Stimulated activated CD4-positive, alpha-beta T cell treated with anti-CD3 and anti-CD28 coated beads, TNF-alpha, amount 100 ng/mL, for 1 hour (primary cell): ENCODE measurements at places on chromosomes 3 and 15.

GRCh38 chr3:51471775-51472652 lies 27.8 kb downstream of the DCAF1 start:
- DNase-seq, result no peak

DNA sequence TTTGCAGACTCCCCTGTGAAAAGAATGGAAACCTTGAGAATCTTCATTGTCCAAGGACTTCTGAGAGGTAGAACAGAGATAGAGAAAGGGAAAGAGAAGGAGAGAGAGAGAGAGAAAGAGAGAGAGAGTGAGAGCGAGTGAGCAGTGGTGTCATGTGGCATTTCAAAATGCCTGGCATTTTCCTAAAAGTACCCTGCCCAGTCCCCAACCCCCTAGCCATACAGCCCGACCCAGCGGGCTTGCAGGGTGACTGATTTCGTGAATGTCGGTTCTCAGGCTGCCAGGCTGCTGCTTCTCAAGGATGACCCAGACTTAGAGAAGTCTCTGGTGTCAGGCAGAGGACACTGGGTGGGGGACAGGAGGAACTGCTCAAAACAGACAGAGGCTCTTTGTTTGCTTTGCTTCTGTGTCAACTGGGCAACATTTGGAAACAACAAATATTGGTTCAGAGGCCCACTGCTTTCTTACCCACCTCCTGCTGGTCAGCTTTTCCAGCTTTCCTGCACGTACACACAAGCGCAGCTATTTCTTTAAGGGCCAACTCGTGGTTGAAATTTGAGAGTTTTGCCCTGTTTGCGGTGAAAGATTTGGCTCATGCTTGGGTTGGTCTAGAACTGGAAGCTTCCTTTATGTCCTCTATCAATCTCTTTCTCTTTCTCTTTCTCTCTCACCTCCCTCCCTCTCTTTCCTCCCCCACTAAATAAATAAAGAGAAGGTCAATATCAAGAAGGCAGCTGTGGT lies 3.7 kb upstream of the TF start:
- no peak for DNase-seq

DNA sequence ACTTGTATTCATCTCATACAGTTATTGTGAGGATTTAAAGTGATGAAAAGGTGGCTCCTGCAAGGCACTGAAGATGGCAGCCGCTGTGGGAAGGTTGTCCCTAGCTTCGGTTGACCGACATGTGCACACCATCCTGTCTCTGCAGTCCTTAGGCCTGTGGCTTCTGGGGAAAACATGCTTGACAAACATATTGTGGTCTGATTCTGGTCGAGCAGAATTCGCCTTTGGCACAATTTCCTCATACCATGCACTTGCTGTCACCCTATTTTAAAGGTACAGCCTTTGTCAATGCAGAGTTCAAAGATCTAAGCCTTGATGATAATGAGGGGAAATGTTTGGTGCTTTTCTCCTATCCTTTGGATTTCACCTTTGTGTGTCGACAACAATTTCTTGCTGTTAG lies 50.9 kb downstream of the PRICKLE2 start:
- no peak for DNase-seq

DNA sequence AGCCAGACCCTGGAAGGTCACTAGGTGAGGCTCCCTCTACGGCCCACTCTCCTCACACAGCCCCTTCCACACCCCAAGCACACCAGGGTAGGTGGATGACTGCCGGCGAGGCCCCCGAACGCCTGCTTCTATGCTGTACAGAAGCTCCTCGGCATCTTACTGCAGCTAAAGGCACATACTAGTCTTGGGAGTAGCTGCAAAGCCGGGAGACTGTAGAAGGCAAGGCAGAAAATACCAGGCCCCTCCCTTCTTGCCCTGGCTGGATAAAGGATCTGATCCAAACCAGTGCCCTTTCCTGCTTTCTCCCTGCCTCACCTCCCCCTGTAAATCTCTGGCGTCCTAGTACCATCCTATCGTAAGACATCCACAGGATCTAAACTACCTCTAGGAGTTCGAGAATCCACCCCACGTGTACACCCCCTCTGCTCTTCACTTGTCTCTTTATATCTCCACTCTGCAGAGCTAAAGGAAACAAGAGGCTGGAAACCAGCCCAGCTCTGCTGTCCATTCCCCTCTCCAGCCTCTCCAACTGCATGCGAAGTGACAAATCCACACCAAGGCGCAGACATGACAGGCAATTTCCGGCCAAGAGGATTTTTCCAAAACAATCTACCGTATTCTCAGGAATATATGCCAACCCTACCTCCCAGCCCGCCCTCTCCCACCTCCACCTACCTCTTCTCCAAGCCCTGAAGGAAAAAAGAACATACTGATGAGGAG lies 11.8 kb downstream of the TNK2 start:
- no peak for DNase-seq

- DNase-seq, result no peak
Observed at GRCh38 chr3:76011121-76011520, 225.8 kb upstream of the ZNF717 start.

DNA sequence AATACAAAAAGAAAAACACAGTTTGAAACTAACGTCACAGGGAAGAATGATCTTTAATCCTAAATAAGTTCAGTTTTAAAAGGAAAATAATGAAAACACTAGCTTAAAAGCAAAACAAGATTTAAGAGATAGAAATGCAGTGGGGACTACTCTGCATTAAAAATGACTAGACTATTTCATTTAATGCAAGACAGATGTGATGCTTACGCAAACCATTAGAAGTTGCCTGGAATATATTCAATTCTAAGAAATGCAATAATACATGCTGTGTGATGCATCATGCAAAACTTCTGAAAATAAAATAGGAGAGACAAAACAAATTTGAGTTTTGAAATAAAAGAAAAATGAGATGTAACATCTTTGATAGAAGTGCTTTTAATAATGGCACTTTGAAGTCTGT lies 97.6 kb upstream of the STRIT1 start:
- DNase-seq, result no peak

GRCh38 chr3:15099364-15100098 lies 583 bp upstream of the RBSN start:
- DNase-seq, result no peak

DNA sequence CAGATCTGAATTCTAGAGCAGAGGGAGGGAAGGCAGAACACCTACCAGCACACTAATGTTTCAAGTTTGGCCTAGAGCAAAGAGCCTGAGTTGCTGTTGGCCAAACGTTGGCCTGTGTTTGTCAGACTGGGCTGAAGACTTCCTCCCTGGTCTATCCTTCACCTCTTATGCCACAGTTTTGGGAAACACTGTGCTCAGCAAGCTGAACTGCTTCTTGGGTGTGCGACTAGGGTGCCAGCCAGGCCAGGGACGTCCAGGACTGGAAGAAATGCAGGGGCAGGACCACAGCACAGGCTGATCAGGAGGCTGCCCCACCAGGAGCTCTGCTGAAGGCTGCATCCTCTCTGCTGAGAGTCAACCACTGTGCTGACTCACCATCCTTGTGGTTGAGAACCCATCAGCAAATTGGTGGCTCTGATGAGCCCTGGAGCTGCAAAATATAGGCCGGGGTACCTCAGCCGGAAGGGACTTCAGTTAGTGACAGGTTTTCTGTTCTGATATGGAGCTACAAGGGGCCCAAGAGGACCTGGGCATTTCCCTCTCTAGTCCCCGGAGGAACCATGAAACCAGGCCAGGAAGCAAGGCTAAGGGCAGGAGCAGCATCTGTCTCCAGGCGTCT lies 131.6 kb upstream of the RASGRP1 start:
- DNase-seq, result no peak

GRCh38 chr3:188839187-188839695 lies 332.5 kb upstream of the TPRG1 start:
- DNase-seq, result no peak

GRCh38 chr3:172132721-172133311 lies 93.4 kb downstream of the FNDC3B start:
- DNase-seq, result no peak

- DNase-seq, result no peak
Observed at GRCh38 chr3:44439499-44440295, 37.8 kb downstream of the ZNF445 start.

DNA sequence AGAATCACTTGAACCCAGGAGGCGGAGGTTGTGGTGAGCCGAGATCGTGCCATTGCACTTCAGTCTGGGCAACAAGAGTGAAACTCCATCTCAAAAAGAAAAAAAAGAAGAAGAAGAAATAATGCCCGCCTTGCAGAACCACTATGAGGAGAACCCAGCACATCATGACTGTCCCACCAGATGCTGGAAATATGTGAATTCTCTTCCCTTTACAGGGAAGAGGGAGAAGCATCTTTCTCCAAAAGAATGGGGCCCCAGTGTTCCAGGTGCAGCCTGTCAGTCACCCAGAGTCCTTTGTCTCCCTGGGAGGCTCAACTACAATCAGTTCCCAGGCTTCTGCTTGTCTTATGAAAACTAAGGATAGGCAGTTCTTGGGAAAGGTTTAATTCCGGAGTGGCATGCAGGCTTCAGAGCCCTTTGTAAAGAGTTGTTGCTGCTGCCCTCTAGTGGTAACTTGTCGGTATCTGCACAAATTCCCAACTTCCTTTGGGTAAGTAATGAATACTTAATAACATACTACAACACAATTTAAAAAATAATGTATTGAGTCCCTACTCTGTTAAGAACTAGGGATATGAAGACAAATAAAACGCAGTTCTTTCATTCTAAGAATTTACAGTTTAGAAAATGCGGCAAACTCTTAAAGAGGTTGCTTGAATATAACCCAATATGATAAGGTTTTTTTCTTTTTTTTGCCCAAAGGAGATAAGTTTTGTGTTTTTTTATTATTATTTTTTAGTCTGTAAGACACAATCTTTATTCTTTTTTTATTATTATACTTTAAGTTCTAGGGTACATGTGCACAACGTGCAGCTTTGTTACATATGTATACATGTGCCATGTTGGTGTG lies 18.6 kb upstream of the TICRR start:
- no peak for DNase-seq

- DNase-seq, result no peak
Observed at GRCh38 chr3:18790384-18790783, 357.9 kb upstream of the KCNH8 start.

DNA sequence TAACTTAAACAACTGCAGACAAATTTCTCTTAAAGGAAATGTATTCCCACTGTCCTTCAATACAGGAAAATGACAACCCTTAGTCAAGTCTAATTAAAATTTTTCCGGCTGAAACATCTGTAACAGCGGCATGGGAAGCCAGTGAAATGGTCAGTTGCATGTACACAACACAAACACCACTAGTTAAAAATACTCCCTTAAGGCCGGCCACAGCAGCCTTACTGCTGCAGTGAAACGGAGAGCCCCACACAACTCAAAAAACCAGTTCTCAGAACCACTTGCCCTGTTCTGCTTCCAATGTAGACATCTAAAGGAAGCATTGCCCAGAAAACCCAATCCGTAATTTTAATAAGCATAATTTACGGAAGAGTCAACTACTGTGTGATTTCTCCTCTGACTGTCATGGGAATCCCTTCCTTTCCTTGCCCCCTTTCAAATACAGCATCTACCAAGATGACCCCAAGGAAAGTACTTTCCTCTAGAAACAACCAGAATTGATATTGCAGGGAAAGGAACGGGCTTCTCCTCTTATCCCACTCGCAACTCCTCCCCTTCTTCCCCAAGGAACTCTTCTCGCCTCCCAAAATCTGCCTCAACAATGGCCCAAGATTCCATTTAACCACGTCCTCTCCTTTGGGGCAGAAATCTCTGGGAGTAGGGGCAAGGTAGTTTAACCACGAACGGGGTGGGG lies 1.6 kb downstream of the FBN1 start:
- no peak for DNase-seq

- no peak for DNase-seq
Observed at GRCh38 chr15:40340740-40341400, at the start of gene CCDC9B. Gene CCDC9B (minus strand): TSS chr15:40340939. CDS start chr15:40340819, 120 bp downstream.

GRCh38 chr3:141065841-141066805 lies 15.0 kb downstream of the SPSB4 start:
- no peak for DNase-seq

GRCh38 chr3:129481766-129482332 lies 41.8 kb downstream of the IFT122 start:
- DNase-seq, result peak; percentile 4

GRCh38 chr3:32175607-32176197 lies 62.8 kb upstream of the CMTM8 start:
- peak; percentile 16 for DNase-seq

GRCh38 chr3:7211740-7212139 lies 350.8 kb downstream of the GRM7 start:
- no peak for DNase-seq

DNA sequence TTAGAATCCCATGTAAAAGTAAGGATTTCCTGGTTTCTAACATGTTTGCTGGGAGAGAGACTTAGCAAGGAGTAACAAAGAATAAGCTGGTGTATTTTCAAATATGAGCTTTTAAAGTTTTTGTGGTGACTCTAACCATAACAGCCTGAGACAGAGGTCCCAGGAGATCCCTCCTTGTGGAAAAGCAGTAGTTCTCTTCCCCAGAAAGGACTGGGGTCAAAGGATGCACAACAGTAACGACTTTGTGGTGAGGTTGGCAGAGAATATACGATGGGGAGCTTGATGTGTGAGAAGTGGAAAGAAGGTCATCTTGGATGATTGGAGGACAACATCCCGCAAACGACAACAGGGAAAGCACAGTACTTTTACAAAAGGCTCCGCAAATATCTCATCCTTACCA lies 38.2 kb downstream of the ABHD5 start:
- no peak for DNase-seq

DNA sequence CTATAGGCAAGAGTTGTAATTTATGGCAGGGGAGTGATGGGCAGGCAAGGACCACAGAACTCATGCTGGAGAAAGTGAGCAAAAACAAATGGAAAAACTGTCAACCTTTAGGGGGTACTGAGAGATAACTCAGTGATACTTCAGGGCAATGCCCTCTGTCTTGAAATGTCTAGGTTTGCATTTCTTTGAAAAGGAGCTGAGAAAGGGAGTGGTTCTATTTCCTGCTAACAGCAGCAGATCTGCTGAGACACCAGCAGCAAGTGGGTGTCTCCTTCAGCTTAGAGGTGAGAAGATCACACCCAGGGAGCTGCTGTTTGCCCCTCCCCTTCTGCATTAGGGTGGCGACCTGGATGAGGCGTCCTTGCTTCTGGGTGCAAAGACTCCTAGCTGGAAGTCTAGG lies 42.3 kb upstream of the XIRP1 start:
- DNase-seq, result no peak

DNA sequence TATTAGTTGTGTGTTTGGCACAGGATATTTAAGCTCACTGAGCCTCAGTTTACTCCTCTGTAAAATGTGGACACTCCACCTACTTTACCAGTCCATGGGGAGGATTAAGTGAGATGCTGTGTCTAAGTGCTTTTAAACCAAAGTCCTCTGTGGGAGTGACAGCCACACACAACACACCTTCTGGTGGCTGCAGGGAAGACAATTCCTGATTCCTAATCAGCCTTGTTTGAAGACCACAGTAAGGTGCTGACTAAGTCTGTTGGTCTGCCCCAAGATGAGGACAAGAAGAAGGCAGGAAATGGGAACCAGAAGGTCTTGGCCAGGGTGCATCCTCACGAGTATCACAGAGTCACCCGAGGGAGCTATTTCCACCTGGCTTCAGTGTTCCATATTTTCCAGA lies 52.3 kb downstream of the EPHB1 start:
- no peak for DNase-seq

GRCh38 chr3:143132246-143132980 lies 12.8 kb downstream of the CHST2 start:
- DNase-seq, result no peak

GRCh38 chr15:65375871-65376607 lies 1.8 kb downstream of the IGDCC3 start:
- DNase-seq, result no peak
